ENCODE measurements at places on chromosomes 4 and X. TPM values are rescaled to one million over a fixed set of nuclear protein-coding genes. Genes with fewer than 3 reads are reported as not detected.

Gene SLC7A11
- 5.0 TPM for total RNA-seq

Gene F8
- 42.9 TPM for total RNA-seq

Gene C4orf54
- 1.2 TPM for total RNA-seq

GRCh38 chr4:6372649-6373525, 99.5 kb downstream of the PPP2R2C start:
- DNase-seq: no peak
- no peaks in the 10 kb centered on the region for H3K36me3 ChIP-seq
- H3K27ac ChIP-seq: no peak overlapping the region
- no peaks in the 10 kb centered on the region for H3K27me3 ChIP-seq
- H3K4me3 ChIP-seq: no peak overlapping the region
- H3K4me1 ChIP-seq: no peaks in the 10 kb centered on the region

DNA sequence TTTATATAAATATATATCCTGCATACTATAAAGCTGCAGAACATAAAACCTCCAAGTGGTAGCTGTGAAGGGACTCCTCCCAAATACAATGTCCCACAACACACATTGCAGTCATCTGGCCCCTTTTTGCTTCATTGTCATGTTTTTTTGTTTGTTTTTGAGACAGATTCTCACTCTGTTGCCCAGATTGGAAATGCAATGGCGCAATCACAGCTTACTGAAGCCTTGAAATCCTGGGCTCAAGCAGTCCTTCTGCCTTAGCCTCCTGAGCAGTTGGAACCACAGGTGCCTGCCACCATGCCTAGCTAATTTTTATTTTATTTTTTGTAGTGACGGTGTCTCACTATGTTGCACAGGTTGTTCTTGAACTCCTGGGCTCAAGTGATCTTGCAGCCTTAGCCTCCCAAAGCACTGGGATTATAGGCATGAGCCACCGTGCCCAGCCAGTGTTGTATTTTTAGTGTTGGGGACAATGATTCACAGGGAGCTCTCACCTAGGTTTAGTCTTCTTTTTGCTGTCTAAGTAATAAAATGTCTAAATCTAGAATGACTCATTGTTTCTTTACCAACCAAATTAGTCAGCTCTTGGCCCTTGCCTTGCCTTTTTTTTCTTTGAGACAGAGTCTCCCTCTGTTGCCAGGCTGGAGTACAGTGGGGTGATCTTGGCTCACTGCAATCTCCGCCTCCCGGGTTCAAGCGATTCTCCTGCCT, 24.0 kb upstream of the XIAP start:
- H3K4me1 ChIP-seq: no peaks in the 10 kb centered on the region
- no peaks in the 10 kb centered on the region for H3K27me3 ChIP-seq
- DNase-seq: no peak
- no peaks in the 10 kb centered on the region for H3K36me3 ChIP-seq
- H3K4me3 ChIP-seq: no peak overlapping the region
- H3K27ac ChIP-seq: no peak overlapping the region

DNA sequence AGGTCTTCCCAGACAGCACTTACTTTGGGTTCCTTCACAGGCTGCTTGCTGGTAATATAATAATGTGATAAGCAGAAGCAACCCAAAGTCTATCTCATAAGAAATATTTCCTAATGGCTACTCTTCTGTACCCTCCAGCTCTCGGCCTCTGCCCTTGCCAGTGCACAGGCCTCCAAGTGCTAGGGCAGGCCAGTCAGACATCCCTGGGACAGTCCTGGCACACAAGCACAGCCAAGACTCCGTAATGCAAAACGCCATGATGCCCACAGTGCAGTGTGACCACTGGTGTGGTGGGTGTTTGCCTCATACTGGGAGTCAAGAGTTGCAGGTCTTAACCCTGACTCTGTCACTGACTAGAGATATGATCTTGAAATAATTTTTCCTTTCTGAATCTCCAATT, 35.1 kb downstream of the RNF150 start:
- no peak for DNase-seq
- no peak overlapping the region for H3K27ac ChIP-seq
- H3K4me1 ChIP-seq: peaks cover 4% of the 10 kb centered on the region
- H3K36me3 ChIP-seq: no peaks in the 10 kb centered on the region
- H3K27me3 ChIP-seq: no peaks in the 10 kb centered on the region
- H3K4me3 ChIP-seq: no peak overlapping the region

DNA sequence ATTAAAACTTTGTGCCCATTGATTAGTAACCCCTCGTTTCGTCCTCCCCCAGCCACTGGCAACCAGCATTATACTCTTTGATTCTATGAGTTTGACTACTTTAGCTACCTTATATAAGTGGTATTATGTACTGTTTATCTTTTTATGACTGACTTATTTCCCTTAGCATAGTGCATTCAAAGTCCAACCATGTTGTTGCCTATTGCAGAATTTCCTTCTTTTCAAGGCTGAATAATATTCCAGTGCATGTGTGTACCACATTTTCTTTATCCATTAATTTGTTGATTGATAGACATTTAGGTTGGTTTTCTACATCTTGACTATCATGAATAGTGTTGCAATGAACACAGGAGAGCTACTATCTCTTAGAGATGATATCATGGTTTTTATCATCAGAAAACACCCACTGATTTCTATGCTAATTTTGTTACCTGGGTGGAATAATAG, 3.2 kb downstream of the ALB start:
- no peaks in the 10 kb centered on the region for H3K27me3 ChIP-seq
- no peak overlapping the region for H3K4me3 ChIP-seq
- no peak overlapping the region for H3K27ac ChIP-seq

DNA sequence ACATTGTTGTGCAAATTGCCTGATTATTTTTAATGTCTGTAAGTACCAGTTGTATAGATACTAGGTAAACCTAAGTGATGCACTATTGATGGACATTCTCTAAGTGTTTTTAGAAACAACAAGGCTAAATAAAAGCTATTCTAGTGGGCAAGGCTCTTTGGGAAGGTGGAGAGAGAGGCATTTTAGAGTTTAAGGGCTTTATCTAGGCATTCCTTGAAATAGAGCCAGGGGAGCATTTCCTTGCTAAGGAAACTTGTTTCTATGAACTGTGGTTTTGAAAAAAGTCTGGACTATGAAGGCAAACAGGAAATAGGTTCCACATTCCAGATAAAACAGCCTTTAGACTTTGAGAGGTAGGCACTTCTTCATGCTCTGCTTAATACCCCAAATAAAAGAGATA, 23.8 kb downstream of the BMX start:
- H3K27ac ChIP-seq: no peak overlapping the region
- no peak overlapping the region for H3K4me3 ChIP-seq
- no peaks in the 10 kb centered on the region for H3K36me3 ChIP-seq
- no peaks in the 10 kb centered on the region for H3K4me1 ChIP-seq
- DNase-seq: no peak

GRCh38 chr4:88137112-88137511, 21.3 kb downstream of the ABCG2 start:
- H3K4me3 ChIP-seq: no peak overlapping the region
- H3K36me3 ChIP-seq: no peaks in the 10 kb centered on the region
- no peak overlapping the region for H3K27ac ChIP-seq
- DNase-seq: no peak

DNA sequence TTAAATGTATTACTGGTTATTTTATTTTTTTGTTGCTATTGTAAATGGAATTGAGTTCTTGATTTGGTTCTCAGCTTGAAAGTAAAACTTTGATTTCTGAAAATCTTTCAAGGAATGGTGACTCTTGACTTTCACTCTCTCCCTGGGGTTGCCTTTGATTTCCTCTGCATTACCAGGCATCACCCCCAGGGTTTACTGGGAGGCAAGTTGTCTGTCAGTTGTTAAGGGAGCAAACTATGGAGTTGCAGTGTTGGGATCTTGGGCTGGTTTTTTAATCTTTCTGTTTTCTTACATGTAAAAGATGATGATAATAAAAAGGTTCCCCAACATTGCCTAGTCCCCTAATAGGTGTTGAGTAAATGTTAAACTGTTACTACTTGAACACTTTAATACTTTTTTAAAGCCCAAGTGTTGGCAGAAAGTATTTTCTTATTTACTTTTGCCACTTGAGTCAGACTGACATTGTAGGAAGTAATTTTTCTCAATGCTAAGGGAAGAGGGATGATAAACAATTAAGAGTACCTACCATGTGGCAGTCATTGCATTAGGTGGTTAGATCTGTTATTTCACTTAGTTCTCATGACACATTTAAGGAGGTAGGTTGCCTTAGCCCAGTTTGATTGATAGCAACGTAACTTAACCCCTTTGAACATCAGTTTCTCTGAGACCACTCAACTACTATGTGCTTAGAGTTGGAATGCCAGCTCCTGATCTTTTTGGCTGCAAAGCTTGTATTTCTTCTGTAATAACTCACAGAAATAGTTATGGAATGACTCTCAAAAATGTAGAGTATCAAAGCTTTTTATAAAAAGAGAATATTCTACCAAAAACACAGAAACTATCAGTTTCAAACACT, 67.1 kb downstream of the DCLK2 start:
- H3K4me1 ChIP-seq: peaks cover 23% of the 10 kb centered on the region
- H3K4me3 ChIP-seq: no peak overlapping the region
- H3K36me3 ChIP-seq: no peaks in the 10 kb centered on the region
- DNase-seq: no peak
- H3K27me3 ChIP-seq: no peaks in the 10 kb centered on the region

DNA sequence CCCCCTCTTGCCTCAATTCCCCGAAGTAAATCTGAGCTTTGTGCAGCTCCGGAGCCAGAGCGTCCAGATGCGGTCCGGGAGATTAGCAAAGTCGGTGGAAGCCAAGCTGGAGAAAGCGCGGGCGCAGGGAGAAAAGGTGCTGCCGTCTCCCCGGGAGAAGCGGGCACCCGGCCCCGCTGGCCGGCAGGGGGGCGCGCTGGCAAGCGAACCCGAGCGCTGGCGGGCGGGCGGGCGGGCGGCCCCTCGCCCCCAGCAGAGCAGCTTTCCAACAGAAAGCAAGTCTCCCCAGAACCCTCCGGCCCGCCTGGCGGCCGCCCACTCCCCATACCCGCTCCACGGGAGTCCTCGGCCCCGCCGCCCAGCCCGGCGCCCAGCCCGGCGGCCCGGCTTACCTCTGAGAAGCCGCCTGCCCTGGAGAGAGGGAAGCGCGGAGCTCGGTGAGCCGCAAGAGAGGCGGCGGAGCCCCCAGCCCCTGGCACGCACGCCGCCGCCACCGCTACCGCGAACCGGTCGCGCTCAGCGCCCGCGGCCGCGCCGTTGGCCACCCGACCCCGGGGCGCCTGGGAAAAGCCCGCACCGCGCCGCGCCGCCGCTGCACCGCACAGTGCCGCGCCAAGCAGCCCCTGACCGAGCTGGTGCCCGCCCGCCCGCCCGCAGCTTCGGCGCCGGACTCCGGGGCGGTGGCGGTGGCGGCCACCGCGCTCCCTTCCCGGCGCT, 529 bp upstream of the CITED1 start:
- H3K27ac ChIP-seq: no peak overlapping the region
- no peaks in the 10 kb centered on the region for H3K4me1 ChIP-seq
- no peak for DNase-seq
- H3K4me3 ChIP-seq: peak overlapping the region; percentile 47
- H3K36me3 ChIP-seq: no peaks in the 10 kb centered on the region
- H3K27me3 ChIP-seq: peaks cover 32% of the 10 kb centered on the region

GRCh38 chrX:135416546-135416945, 5.2 kb upstream of the SMIM10L2A start:
- H3K27ac ChIP-seq: no peak overlapping the region
- no peak for DNase-seq
- no peaks in the 10 kb centered on the region for H3K4me1 ChIP-seq
- no peak overlapping the region for H3K4me3 ChIP-seq
- H3K36me3 ChIP-seq: no peaks in the 10 kb centered on the region
- H3K27me3 ChIP-seq: no peaks in the 10 kb centered on the region

GRCh38 chrX:68832101-68832416, 3.2 kb downstream of the EFNB1 start:
- no peaks in the 10 kb centered on the region for H3K27me3 ChIP-seq
- peak overlapping the region; percentile 87 for H3K27ac ChIP-seq
- peak overlapping the region; percentile 64 for H3K4me3 ChIP-seq
- DNase-seq: peak; percentile 69
- no peaks in the 10 kb centered on the region for H3K36me3 ChIP-seq

DNA sequence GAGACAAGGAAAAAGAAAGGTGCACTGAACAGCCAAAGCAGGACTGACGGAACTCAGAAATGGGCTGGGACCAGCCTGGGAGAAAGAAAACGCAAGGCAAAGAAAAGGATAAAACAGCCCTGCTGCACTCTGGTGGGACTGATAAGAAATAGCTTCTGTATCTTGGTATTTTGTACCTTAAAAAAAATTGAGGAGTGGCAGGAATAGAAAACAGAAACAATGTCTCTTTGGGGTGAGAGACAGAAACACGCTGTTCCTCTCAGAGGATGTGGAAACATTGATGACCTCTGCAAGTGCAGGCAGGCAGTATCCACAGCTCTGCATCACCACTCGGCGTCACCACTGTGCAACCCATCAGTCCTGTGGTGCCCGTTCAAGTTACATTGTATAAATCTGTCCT, 152.5 kb upstream of the SPRY1 start:
- H3K4me1 ChIP-seq: peaks cover 17% of the 10 kb centered on the region
- H3K27me3 ChIP-seq: no peaks in the 10 kb centered on the region
- peak; percentile 88 for DNase-seq
- H3K4me3 ChIP-seq: no peak overlapping the region

DNA sequence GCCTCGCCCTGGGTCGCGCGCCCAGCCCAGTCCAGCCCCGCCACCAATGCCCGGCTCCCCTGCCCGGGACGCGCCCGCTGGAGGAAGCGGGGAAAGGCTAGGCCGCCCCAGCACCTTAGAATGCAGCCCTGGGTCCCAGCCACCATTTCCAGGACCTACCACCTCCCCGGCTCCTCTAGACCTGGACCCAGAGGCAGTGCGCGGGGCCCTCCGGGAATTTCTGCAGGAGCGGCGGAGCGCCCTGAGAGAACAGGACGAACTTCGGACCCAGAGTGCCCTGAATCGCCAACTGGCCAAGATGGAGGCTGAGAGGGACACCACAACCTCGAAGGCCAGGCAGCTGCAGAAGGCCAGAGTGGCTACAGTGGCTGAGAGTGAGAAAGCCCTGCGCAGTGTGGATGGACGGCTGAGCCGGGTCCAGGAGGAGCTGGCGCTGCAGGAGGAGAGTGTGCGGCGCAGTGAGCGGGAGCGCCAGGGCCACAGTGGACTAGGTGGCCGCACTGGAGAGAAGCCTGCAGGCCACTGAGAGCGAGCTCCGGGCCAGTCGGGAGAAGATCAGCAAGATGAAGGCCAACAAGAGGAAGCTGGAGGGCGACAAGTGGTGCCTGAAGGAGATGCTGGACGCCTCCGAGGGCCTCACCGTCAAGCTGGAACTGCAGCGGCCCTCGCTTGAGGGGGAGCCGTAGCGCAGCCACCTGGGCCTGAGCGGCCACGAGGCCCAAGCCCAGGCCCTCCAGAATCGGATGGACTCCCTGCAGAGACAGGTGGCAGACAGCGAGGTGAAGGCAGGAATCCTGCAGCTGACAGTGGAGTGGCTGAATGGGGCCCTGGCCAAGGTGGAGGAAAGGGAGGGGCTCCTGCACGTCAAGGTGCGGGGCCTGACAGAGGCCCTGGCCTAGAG, 15.5 kb downstream of the SMIM10L2A start:
- H3K27me3 ChIP-seq: no peaks in the 10 kb centered on the region
- no peaks in the 10 kb centered on the region for H3K36me3 ChIP-seq
- H3K4me3 ChIP-seq: no peak overlapping the region
- H3K4me1 ChIP-seq: no peaks in the 10 kb centered on the region
- no peak overlapping the region for H3K27ac ChIP-seq
